Muscle of arm (tissue), 14 donors: ENCODE measurements at places on chromosomes 12 and 14.
A peak's percentile ranks its signal among the peaks of the same experiment; 100 is the strongest.

DNA sequence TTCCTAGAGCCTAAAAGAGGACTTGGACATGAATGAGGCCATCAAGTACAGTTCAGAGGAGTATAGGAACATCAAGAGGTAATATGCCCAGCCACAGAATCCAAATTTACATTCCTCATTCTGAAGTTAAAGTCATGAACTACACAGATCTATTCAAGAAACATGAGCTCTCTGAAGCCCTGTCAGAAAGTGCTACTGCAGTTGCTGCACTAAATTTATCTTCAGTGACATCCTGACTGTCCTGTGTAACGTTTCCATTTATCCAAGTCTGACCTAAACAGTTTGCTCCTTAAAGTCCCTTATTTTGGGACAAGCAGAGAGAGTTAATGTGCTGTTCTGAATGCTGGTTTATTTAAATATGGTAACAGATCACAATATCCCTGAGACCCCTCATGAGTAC is 28.2 kb downstream of the NEK9 start:
- DNase-seq, result no peak

DNA sequence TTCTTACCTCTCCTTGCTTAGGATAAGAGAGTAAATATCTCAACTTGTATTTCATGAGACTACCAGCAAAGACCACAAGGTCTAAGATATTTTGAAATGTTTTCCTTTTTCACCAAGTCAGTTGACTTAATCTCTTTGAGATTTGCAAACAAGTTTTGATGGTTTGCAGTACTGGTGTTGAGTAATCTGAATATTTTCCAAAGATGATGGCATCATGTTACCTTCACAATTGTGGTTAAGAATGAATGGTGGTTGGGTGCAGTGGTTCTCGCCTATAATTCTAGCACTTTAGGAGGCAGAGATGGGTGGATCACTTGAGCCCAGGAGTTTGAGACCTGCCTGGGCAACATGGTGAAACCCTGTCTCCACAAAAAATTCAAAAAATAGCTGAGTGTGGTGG is 225.7 kb downstream of the TMTC2 start:
- DNase-seq, result no peak

- no peak for DNase-seq
Observed at GRCh38 chr14:59213368-59214315, 25.2 kb downstream of the DAAM1 start.

- peak; percentile 5 for DNase-seq
Observed at GRCh38 chr14:46250113-46250703, 401.4 kb downstream of the RPL10L start.

DNA sequence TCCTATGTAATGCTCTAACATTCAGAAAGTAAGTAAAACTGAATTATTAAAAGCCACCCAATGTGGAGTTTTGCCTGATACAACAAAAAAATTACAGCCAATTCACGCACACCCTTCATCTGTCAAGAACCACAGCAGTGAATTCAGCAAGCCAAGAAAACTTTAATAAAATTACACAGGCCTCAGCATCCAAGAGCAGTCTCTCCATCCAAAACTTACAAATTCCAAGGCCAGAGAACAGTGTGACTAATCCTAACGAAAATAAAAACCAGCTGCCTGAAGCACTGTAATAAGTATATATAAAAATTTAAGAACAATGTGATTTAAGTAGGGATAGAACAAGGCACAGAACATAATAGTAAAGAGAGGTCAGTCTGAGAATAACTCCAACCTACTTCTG is 54.2 kb downstream of the SIX6 start:
- peak; percentile 81 for DNase-seq

GRCh38 chr14:54489731-54490444 is 1.1 kb upstream of the GMFB start:
- no peak for DNase-seq

DNA sequence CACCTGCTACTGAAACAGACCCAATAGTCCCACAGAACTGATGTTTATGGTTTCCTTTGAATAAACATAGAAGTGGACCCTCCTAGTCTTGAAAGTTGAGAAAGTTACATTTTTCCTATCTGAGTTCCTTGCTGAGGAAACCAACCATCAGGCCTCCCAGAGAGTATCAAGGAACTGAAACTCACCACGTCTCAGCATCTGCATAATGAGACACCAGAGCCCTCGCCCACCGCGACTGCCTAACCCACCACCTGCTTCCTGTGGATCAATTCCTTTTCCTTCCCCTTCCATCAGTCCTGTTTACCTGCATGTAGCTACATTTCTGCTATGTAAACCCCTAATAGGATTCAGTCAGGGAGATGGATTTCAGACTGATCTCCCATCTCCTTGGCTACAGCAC is 443.2 kb upstream of the TMEM132C start:
- DNase-seq, result no peak

- DNase-seq, result no peak
Observed at GRCh38 chr14:35068238-35069012, 22.4 kb downstream of the FAM177A1 start.

- no peak for DNase-seq
Observed at GRCh38 chr14:24058951-24059475, 7.2 kb downstream of the CARMIL3 start.

GRCh38 chr12:6742834-6743233 is 10.1 kb downstream of the MLF2 start:
- DNase-seq, result no peak

DNA sequence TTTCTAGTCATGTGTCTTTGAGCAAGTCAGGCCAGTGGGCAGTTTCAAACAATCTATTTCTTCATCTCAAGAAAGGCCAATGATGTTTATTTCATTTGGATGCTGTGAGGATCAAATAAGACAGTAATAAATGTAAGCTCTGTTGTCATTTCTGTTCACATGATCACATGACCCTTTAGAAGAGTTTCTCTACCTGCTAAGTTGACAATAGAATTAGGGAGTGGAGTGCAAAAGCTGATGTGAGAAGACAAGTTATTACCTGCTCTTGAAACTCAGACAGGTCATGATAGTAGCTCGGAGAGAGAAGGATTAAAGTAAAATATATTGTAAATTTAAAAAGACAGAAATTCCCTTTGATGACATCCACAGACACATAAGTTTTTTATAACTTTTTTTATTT is 37.3 kb upstream of the DCN start:
- no peak for DNase-seq

GRCh38 chr14:21382095-21382494 is 1.7 kb downstream of the SUPT16H start:
- no peak for DNase-seq

DNA sequence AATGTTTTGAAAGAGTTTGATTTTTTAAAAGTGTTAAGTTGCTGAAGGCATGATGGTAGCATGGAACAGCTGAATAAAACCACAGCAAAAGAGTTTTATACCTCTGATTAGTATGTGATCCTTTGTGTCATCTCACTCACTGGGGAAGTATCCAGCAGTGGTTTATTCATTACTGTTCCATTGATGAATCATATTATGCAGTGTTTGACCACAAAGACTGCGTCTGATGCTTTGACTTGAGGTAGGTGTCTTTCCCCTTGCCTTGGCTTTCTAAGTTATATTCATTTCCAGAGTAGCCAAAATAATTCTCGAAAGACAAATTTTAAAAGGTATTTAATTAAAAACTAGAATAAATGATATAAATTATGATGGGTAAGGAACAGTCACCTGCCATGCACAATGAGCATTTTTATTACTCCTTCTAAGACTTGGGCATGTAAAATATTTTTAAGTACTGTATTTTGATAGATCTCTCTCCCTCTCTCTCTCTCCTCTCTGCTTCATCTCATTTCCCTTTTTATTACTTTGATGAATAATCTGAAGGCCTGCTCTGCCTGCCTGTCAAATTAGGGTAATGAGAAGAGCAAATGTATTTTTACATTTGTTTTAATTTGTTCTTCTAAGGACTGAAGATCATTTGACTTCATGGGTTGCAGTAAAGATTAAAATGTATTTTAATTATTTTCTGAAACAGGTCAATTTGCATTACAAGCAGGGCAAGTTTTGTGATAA is 164.9 kb downstream of the NAV3 start:
- DNase-seq, result no peak

- no peak for DNase-seq
Observed at GRCh38 chr12:62468397-62468796, 1.8 kb downstream of the MON2 start.

- no peak for DNase-seq
Observed at GRCh38 chr14:68253160-68253780, 433.7 kb downstream of the RAD51B start.

GRCh38 chr12:127657036-127657435 is 609.9 kb upstream of the TMEM132C start:
- DNase-seq, result no peak

GRCh38 chr12:23099104-23099503 is 474.1 kb downstream of the ETNK1 start:
- DNase-seq, result no peak

DNA sequence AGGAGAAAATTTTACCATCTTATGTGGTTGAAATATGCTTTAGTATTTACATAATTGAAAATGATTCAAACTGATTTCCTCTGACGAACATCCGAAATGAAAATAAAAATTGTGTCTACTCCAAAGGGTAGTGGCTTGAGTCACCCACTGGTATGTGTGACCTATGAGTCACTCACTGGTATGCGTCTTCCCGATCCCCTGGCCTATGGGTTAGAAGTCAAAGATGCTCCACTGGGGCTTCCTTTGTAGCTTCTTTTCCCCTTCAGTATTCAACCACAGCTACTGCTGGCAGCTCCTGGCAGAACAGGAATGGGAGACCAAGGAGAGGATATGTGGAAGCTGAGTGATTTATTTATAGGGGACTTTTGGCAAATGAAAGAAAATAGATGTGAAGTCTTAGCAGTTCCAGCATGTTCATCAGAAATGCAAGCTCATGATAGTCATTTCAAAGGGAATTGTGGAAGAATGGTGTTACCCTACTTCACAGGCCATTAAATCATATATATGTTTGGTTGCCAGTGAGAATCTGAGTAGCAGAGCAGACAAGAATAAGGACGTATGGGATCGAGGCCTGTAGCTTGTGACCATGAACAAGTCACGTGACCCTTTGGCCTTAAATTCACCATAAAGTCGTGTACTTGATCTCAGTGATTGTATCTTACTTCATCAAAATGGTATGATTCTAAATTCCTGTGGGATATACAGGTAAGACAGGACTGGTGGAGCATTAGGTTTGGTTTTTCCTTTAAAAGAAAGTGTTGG is 108.3 kb downstream of the CRADD start:
- DNase-seq, result no peak

GRCh38 chr12:121538699-121539061 is 42.1 kb downstream of the KDM2B start:
- no peak for DNase-seq

GRCh38 chr12:1553536-1553935 is 40.8 kb downstream of the FBXL14 start:
- no peak for DNase-seq

GRCh38 chr14:23056956-23057756 is at the start of gene CDH24:
Gene CDH24, minus strand, starts transcription at chr14:23057520. Its CDS starts 1,787 bp downstream, at chr14:23055733.
- DNase-seq, result peak; percentile 74

DNA sequence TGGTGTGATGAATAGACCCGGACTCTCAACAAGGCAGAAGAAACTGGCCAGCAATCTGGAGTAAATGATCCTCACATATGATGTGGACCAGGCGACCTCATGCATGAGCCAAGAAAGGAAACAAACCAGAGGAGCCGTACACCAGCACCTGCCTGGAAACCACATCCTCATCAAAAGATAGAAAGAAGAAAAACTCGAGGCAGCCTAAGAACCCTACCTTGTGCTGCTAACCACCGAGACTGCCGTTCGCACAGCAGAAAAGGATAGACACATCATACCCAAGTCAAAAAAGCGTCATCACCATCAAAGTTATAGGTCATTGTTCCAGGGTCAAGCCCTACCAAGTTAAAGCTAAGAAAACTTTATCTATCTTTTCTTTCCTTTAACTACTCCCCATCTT is 66.7 kb downstream of the RESF1 start:
- DNase-seq, result no peak

DNA sequence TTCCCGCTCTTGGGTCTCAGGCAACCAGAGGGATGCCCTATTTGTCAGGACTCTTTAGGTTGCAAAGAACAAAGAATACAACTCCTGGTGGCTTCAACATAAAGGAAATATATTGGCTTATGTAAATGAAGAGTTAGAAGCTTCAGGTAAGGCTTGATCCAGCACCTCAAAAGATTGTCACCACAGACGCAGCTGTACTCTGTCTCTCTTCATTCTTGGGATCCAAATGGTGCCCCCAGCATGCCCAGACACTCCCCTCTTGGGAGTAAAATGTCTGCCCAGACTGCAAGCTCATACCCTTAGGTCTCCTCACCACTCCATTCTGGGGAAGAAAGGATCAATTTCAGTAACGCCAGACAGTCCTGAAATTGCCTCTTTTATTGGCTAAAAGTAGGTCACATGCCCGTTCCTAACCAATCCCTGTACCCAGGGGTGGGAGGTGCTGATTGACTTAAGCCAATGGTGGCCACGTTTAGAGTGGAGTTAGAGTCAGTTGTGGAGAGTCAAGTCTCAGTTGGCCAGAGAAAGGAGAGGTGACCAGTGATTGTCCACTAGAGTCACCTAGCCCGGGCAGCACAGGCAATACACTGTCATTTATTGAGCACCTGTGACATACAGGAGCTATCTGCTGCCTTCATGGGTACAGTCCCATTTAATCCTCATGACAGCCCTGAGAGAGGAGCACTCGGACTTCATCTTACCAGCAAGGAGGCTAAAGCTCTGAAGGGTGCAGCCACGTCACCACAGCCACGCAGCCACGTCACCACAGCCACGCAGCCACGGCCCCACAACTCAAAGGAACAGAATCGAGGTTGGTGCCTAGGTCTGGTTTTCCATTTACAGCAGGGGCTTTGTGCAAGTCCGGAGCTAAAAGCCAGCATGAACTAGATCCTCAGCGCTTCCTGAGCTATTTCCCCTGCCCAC is 19.7 kb upstream of the BEGAIN start:
- no peak for DNase-seq

DNA sequence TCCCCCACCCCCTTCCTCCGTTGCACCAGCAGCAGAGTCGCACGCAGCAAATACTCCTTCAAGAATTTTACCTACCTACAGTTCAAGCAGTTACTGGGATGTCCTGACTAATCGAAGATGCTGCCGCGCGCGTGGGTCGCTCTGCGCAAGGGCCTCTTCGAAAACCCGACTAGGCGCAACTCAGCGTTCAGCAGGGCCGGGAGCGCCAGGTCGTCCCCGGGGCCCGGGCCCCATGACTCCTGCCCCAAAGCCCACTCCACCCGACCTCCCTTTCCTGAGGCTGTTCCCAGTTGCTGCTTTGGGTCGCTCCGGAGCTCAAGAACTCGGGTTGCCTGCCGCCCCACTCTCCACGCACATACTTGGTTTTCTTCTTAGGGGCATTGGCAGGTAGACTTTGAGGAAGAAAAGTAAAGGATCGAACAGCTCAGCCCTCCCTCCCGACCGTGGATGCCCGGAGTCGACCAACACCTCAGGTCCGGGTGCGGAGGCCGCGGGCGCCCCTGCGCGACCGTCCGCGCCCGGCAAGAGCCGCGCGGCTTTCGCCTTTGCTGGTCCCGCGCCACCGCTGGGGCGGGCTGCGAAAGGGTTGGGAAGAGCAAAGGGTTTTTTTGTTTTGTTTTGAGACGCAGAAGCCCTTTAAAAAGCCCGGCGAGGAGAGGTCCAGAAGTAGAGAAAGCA is 1.9 kb downstream of the BMP4 start:
- peak; percentile 58 for DNase-seq
